ENCODE measurements at places on chromosomes 1 and 21.

DNA sequence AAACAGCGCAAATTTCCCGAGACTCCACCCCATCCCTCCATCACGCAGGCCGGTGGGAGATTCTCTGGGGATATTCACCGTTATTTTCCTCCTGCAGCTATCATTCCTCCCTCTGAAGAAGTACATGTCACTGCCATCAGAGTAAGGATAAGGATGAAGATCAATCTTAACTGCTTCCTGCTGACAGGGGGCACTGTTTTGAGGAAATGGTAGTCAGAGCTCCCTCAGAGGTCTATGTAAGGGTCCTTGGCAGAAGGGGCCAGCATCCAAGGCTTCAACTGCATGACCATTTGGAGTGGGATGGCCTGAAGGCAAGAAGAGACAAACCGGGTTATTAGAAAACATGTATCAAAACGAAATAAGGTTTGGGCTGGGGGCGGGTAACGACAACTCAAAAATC lies 111.5 kb downstream of the KCNK1 start:
- DNase-seq, result no peak

GRCh38 chr21:39538453-39539042 lies 74.2 kb upstream of the B3GALT5 start:
- no peak for DNase-seq

DNA sequence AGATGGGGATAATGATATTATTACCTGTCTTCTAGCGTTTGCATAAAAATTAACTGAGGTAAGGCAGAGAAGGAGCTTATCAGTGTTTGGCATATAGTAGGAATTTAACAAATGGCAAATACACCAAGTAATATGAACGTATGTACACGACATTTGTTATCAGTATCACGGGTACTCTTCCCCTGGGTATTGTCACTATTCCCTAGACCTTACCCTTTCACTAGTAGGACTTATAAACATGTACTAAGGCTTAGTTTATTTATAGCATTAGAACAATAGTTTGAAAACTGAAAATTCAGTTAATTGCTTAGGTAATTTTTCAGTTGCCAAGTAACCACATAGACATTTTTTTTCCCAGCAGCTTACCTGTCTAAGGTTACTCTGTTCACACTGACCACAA lies 187.0 kb downstream of the KCTD3 start:
- no peak for DNase-seq

GRCh38 chr1:10185759-10186158 lies 24.6 kb upstream of the KIF1B start:
- no peak for DNase-seq

DNA sequence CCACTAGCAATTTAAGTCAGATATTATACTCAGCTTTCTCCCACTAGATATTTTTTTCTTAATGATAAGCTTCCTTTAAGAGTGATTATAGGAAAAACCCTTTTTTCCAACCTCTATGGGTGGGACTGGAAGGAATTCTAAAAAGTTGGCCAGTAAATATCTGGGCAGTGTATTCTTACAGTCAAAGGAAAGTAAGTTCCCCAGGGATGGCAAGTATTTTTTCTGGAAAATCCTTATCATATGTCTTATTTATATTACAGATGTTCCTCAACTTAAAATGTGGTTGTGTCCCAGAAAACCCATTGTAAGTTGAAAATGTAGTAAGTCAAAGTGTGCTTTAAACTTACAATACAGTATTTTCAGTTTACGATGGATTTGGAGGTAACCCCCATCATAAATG lies 29.2 kb downstream of the CMPK1 start:
- DNase-seq, result peak; percentile 11

DNA sequence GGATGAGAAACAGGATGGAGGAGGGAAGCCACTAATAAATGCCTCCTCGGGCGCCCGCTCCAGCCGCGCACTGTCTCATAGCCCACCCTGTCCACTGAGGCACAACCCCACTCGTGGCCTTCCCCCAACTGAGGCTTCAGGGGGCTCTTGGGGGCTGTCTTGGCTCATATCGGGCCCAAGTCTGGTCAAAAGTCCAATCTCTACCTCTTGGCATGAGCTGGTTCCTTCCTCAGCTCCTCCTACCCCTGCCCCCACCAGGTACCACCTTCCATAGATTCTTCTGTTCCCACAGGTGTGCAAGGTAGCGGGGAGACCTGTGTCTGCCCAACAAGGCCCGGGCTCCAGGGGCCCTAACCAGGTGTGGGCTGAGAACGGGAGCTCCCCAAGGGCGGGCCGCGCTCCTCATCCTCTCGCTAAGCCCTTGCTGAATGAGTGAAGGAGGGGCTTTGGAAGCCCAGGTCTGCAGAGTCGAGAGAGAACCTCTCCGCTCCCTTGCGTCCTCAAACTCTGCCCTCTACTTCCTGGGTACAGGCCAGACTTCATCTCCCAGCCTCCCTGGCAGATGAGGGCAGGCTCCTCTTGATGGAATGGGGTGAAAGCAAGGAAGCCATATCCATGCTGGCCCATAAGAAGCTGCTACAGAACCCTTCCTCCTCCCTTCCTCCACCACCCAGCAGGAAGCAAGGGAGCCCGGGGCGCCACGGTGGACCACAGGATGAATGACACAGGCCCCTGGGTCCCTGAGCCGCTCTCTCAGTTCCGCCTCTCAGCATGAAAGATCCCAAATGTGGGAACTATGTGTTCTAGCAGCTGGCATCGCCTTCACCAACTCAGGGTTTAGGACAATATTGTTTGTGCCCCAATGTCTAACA lies 74.7 kb downstream of the PSMG1 start:
- DNase-seq, result no peak

GRCh38 chr1:80846966-80847365 lies 953.8 kb upstream of the ADGRL2 start:
- DNase-seq, result no peak

DNA sequence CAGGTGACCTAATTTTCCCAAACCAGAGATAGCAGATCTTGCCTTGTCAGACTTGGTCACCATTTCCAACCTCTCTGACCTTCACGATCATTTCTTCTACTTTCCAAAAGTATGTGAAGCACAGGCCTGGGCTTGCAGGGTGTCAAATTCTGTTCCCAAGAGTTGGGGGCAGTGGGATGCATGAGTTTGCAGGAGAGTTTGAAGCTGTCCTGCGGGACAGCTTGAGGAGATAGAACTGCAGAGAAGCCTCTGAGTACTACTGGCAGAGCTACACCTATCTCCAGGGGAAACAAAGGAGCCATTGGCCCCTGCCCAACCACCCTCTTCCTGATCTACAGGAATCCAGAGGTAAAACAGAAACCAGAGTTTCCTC lies 11.3 kb downstream of the TXNIP start:
- DNase-seq, result no peak

DNA sequence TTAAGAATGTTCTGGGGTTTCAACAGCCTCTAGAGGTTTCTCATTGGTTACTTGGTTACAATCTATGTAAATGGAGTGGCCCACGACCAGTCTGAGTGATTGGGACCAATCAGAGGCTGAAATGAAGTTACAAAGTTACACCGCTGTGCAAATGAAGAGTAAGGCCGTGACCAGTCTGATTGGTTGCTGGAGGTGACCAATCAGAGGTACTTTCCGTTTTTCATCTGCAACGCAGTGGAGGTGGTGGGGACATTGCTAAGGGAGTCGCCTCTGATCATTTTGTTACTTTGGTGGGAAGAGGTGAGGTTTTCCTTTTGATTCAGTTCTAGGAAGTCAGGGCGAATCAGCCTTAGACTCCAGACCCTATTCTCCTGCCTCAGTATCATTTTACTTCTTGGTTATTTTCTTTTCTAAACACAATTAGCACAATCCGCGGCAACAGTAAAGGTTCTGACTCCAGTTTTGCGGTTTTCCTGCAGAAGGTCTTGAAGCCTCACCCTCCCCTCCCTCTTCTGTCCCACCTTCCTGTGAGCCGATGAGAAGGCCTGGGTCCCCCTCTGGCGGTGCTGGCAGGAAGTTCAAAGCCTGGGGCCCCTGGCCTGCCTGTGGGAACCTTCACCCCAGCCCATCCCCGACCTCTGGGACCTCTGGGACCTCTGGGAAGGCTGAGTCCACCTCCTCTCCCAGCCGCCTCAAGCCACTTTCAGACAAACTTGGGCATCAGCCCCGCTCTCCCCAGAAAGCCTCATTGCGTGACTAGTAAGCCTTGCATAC lies 38.7 kb upstream of the TTC34 start:
- DNase-seq, result no peak

DNA sequence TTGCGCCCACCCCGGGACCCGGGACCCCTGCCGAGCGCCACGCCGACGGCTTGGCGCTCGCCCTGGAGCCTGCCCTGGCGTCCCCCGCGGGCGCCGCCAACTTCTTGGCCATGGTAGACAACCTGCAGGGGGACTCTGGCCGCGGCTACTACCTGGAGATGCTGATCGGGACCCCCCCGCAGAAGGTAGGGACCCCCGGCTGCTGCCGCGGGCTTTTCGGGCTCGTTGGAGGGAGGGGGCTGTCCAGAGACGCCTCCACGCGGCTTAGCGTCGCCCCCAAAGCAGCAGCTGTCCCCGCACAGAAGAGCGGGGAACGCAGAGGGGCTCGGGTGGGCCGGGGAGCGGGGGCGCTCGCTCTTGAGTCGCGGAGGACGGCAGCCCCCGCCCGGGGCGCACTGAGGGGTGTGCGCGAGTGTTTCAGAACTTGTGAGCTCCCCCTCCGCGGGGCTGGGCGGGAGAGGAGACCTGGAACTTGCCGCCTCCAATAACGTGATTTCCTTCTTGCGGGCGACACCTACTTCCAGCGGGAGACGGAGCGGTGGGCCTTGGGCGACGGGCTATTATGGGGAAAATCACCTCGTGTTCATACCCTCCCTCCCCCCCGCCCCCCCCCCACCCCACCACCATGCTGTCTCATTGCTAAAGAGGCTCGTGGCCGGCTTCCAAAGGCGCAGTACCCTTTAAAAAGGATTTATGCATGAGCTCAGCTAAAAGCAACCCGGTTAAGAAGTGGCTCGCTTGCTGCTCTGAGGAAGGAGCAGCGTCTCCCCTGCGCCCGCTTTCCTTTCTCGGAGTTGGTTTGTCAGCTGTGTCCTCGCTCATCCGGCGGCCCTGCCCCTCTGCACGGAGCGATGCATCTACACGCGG lies 664 bp downstream of the BACE2 start:
- DNase-seq, result peak; percentile 63

DNA sequence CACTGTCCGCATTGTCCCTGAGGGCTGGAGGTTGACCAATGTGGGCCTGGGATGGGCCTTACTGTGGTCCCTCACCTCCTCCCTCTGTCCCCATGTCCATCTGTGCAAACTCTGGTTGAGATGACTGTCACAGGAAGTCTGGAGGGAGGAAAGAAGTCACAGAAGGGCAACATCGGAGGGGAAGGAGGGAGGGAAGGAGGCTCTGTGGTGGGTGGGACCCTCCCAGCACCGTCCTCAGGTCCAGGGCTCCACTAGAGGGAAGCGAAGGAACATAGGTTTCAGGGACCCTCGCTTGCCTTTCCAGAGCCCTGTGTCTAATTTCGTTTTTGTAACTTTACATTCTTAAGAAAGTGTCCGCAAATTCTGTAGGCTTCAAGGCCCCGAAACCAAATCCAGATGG lies 111.3 kb upstream of the SLC44A3 start:
- no peak for DNase-seq

DNA sequence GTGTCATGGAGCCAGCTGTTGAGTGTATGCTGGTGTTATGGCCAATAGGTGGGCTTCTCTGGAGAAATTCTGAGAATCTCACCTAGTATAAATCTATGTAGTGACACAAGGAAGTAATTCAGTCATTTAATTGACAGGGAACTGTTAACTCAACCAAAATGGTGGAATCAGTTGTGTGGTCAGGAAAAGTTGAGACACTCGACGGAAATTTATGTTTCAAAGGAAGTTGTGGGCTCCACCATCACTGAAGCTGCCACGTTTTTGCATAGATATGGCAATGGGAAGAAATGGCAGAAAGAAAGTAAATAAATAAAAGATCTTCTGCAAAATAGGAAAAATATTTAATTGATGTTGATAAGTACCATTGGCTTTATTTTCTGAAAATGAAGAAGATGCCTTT lies 84.5 kb downstream of the ATP6V1G3 start:
- DNase-seq, result no peak

- no peak for DNase-seq
Observed at GRCh38 chr1:178434899-178435435, 61.8 kb downstream of the CLEC20A start.

GRCh38 chr1:159881622-159882526 lies 18.1 kb downstream of the CFAP45 start:
- DNase-seq, result peak; percentile 99

- no peak for DNase-seq
Observed at GRCh38 chr1:217048104-217048707, 325.0 kb upstream of the ESRRG start.

DNA sequence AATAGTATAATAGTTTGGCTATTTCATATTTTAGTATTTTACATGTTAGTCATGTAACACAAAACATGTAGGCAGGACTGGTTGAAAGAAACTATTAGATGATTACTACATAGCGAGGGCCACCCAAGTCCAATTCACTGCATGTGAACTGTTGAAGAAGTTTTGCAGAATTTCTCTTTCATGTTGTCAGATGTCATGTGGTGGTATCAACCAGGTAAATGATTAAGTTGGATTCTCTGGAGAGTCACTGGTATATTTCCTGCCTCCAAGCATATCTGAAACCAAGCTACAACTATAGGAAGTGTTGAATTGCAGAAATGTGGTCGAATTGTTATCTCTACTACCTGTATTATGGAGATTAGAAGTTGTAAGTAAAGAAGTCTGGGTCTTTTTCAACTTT lies 137.8 kb upstream of the DPYD start:
- no peak for DNase-seq

DNA sequence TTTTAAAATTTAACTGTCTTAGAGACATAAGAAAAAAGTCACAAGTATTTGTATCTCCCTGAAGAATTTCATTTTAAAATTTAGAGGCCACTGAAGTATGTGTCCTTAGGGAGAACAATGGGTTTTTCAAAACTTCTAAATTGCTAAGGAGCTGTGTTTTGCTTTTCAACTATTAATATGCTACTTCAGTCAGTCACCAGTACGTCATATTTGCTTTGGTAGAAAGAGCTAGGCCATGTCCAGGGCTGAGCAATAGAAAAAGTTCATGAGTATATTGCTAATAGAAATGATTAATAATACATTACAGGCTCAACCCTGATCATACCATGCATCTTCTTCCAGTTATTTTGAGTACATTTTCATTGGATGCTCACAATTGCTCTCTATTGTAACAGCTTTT lies 1.7 kb upstream of the SGIP1 start:
- no peak for DNase-seq

DNA sequence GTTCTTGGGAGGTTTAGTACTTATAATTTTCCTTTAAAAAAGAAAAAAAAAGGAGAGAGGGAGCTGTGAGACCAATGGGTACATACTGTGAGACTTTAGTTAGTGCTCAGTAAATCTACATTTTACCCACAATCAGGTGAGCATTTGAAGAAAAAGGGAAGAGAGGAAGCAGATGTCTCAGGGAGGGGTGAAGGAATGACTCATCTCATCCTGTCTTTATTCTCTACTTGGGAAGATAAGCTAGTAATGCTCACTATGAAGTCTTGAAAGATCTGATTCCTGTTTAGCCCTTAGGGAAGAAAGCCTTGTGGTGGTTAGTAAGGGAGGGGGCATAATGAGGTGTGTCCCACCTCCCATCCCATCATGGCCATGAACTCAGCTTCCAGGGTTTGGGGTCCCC lies 112.6 kb downstream of the PLD5 start:
- no peak for DNase-seq

GRCh38 chr1:108780937-108781574 lies 34.6 kb downstream of the STXBP3 start:
- DNase-seq, result no peak
